ENCODE measurements at places on chromosomes 5 and 9.

- DNase-seq, result peak; percentile 47
Measured at GRCh38 chr5:35470866-35471265, 146.8 kb upstream of the SPEF2 start.

DNA sequence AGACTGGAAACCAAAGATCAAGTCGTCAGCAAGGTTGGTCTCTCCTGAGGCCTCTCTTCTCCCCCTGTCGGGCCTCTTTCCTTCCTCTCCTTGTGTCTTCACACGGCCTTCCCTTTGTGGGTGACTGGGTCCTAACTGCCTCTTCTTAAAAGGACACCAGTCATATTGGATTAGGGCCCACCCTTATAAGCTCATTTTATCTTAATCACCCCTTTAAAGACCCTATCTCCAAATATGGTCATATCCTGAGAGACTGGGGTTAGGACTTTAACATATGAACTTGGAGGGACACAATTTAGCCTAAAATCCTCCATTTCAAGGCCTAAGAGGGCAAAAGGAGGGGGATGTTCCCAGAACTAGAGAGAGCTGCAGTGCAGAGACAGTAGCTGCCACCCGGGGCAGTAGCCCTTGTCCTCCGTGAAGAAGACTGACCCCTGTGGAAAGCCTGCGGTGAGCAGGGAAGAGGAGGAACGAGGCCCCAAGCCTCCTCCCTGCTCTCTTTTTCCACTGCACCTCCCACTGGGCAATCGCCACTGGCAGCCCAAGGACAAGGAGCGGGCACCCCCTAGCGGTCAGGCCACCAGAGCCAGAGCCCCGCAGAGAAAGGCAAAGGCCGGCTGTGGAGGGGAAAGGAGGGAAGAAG, 34.9 kb downstream of the CFAP90 start:
- DNase-seq, result peak; percentile 52

DNA sequence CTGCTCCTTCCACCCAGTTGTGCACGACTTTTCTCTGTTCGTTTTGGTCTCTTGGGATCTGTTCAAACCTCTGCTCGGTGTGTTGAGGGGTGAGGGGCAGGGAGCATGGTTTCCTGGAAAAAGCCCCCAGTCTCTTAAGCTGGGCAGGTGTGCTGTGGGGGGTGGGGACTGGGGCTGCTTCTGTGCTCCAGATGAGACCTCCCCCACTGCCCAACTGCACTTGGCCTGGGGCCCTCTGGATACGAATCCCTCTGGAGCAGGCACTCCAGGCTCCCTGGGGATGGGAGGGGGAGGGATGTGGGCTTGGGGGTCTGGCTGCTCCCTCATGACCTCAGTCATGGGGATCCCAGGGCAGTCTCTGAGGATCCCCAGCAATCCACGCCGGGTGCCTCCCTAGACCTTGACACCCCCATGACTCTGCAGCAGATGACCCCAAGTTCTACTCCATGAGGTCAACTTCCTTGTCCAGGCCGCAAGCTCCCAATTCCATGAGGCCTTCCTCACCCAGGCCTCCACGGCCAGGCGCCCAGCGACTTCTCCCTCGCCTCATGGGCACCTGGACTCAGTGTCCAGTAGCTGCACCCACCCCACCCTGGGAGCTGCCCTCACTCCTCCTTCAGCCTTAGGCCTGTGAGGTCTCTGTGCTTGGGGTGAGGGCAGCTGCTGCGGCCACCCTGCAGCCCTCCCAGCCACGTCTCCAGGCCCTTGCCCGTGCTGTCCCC, 5.9 kb upstream of the AHRR start:
- no peak for DNase-seq

GRCh38 chr5:136084698-136085097, 47.9 kb upstream of the SMAD5 start:
- no peak for DNase-seq

- peak; percentile 17 for DNase-seq
Measured at GRCh38 chr9:3292311-3292710, 233.5 kb downstream of the RFX3 start.

DNA sequence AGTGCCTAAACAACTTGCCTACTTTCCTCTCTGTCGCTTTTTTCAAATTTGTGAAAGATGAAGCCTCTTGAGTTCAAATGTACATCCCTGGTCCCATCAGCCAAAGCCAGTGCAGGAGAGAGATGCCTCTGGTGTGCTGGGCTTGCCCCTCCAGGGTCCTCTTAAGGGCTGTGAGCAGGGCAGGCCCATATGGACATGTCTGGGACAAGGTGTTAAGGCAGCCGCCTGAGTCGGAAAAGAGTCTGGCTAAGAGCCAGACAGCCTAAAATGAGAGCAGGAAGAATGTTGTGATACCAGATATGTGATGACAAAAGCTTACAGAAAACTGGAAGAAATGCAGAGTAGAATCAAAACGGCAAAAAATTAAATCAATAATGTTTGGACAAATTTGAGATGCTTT, 72.5 kb downstream of the APTX start:
- no peak for DNase-seq

DNA sequence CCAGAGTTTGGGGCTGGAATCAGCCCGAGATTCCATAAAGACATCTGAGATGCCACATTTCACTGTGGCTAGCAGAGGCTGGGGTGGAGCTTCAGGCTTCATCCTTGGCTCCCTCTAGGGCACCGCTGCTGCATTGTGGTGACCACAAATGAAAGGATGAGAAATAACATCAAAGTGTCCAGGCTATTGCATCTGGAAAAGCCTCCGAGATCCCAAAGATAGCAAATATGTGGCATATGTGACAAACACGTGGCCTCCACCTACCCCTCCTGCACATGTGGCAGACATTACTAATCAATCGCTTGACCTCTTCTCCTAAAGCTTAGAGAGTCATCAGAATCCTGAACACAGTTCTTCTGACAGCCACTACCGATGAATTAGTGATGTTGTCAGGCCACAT, 4.5 kb downstream of the SPARC start:
- DNase-seq, result peak; percentile 81

GRCh38 chr9:136729926-136730325, 12.8 kb downstream of the LCN10 start:
- no peak for DNase-seq

- no peak for DNase-seq
Measured at GRCh38 chr5:55535199-55535905, 588 bp upstream of the PLPP1 start.

- peak; percentile 77 for DNase-seq
Measured at GRCh38 chr9:129487658-129488483, 133.0 kb downstream of the C9orf50 start.

- peak; percentile 61 for DNase-seq
Measured at GRCh38 chr9:3916984-3917383, 382.9 kb downstream of the GLIS3 start.

DNA sequence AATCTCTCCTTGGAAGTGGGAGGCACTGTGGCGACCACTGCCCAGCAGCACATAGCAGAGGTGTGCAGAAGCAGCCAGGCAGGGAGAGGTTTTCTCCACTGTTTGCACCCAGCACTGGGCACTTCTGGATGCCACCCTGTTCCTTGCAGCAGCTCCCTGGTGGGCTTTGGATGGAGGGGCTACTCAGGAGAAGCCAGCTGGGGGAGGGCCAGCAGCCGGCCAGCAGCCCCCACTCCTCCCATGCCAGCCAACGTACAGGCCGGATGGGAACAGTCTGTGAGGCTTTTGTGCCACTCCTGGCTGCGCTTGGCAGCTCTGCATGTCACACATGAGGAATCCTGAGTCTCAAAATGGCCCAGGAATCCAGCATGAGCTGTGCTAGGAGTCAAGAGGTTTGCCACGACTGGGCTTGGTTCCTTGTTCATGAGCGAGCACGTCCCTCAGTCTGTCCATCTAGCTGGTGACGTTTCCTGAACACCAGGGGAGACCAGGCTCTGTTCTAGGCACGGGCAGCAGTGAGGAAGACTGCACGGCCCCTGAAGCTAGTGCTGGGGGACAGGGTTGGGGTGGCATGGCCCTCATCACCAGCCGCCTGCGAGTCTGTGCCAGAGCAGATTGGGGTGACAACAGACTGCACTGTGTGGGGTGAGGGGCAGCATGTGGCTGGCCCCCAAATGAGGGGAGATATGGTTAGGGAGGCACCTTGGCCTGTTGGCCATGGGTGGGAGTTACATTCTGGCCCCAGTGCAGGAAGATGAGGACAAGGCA, 10.1 kb downstream of the PHF2 start:
- no peak for DNase-seq

DNA sequence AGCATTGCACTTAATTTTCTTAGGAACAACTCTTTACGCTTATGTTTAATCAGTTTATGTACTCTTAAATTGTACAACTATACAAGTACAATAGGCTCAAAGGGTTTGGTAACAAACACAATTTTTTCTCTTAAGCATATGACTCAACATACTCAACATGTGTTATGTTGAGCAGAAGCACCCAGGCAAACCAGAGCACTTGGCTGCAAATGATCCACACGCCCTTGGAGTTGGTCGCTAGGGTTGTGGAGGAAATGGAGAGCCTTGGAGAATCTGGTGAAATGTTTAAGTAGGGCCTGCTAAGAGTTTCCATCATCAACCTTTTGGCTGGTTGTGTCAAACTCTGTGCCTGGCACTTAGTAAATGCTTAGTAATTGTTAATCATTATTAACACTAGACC, 25.1 kb upstream of the MIER3 start:
- no peak for DNase-seq

DNA sequence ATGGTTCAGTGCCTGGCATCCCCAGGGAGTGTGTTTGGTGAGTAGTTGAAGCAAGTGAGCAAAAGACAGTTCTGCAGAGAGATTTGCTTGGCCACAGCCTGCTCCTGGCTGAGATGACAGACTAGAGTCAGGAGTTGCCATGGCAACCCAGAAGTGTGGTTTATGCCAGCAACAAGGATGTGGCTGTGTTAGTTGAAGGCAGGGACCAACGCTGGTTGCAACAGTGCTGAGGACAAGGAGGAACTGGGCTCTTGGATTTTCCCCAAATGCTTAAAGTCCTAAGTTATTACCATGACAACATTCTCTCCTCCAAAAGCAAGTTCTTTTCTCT, 2.7 kb downstream of the NXNL2 start:
- DNase-seq, result peak; percentile 96

DNA sequence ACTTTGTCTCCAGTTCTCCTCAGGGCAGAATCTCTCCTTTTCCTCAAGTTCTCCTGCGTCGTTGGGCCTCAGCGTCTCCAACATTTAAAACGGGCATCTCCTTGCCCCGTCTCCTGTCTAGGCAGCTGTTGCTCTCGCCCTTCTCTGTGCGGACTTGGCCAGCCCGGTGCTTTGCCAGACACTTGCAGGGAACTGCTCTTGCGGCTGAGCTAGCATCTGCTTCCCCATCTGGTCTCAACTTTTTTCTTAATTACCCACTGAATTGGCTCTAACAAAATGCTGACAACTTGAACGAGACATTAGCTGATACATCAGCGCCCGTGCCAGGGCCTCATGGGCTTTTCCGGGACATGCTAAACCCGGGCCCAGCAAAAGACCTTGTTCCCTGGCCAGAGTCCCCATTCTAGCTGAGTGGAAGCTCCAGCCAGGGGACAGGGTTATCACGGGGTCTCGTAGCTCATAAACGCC, 25.1 kb downstream of the ZNF618 start:
- no peak for DNase-seq

GRCh38 chr5:119316086-119316485, 39.7 kb upstream of the TNFAIP8 start:
- DNase-seq, result no peak

GRCh38 chr9:75452512-75452911, 364.2 kb downstream of the OSTF1 start:
- no peak for DNase-seq

Data from EH (cell line).